RWPE2 (cell line): ENCODE measurements at places on chromosomes 3 and 15.

GRCh38 chr3:154799800-154800199 lies 280.3 kb upstream of the MME start:
- peak overlapping the region; percentile 22 for H3K27ac ChIP-seq
- no peak overlapping the region for H3K4me3 ChIP-seq
- no peak for DNase-seq
- H3K4me1 ChIP-seq = peaks cover 18% of the 10 kb centered on the region
- no peaks in the 10 kb centered on the region for H3K36me3 ChIP-seq

DNA sequence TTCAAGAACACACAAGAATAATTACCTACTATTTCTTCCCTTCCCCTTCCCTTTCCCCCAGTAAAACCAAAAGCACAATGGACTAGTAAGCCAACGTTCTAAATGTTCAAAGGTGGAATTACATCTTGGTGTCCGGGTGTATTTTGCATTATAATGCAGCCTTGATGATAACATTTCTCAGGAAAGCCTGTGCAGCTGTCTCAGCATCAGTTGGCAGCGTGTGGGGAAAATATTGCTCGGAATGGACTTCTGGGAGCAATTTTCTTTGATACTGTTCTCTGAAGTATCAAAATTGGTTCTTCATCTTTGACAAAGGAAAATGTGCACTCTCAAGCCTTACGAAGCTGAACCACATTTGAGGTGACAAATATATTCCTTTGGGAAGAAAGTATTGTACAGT lies 198.9 kb downstream of the AGBL1 start:
- peaks cover 3% of the 10 kb centered on the region for H3K4me1 ChIP-seq
- no peak for DNase-seq
- H3K27me3 ChIP-seq = no peaks in the 10 kb centered on the region
- no peak overlapping the region for H3K4me3 ChIP-seq
- no peak overlapping the region for H3K27ac ChIP-seq
- no peaks in the 10 kb centered on the region for H3K36me3 ChIP-seq

DNA sequence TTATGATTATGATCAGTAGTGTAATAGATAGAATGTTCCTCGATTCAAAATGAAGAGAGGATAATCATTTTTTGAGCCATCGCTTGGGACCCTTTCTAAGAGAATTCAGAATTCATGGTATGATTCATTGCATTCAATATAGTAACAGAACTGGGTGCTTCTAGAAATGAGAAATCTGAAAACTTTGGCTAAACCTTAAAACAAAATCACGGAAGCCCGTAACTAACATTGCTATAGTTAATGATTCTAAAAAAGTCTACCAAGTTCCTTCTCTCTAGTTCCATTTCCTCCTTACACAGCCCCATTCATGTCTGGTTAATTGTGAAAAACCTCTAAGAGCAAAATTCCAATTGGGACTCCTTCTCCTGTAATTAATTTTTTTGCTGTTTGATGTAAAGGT lies 217.1 kb downstream of the GBE1 start:
- no peaks in the 10 kb centered on the region for H3K36me3 ChIP-seq
- no peaks in the 10 kb centered on the region for H3K4me1 ChIP-seq
- H3K27me3 ChIP-seq = no peaks in the 10 kb centered on the region
- DNase-seq = no peak
- H3K27ac ChIP-seq = no peak overlapping the region
- no peak overlapping the region for H3K4me3 ChIP-seq

DNA sequence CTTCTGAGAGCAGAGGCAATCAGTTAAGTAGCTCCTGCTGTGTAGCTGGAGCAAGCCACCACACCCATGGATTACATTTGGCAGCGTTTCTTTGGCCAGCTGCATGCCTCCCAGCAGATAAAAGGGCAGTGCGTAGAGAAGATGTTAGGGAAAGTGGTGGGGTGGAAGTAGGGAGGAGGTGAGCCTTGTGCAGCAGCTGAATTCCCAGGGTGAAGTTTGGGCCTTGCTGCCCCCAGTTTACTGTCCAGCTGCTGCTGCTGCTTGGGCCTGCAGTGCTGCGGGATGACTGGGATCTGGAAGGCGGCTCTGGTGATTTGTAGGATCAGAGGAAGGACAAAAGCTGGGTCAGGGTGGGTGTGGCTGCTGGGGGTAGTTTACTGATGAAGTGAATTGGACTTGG lies 318.7 kb upstream of the C2CD4B start:
- no peak overlapping the region for H3K4me3 ChIP-seq
- no peaks in the 10 kb centered on the region for H3K4me1 ChIP-seq
- H3K27me3 ChIP-seq = no peaks in the 10 kb centered on the region

DNA sequence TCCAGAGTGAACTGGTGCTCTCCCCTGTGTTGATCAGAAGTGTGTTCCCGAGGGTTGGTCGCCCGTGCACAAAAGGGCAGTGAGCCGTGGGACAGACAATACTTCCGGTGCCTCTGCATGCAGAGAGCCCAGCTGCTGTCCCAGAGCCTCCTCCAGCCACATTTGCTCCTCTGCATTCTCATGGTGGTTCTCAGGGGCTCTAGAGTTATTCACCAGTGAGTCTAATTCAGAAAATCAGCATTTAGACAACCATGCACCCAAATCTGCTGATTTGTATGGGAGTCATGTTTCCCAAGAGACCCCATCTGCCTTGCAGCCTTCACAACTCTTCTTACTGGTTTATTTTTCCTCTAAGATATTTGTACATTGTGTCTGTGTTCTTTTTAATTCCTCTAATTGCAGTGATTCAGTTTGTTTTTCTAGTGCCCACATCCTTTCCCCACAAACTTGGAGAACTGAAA lies 107.0 kb upstream of the SPRED1 start:
- H3K4me3 ChIP-seq = no peak overlapping the region
- no peaks in the 10 kb centered on the region for H3K36me3 ChIP-seq
- no peak overlapping the region for H3K27ac ChIP-seq
- no peak for DNase-seq
- H3K27me3 ChIP-seq = no peaks in the 10 kb centered on the region
- peaks cover 3% of the 10 kb centered on the region for H3K4me1 ChIP-seq

DNA sequence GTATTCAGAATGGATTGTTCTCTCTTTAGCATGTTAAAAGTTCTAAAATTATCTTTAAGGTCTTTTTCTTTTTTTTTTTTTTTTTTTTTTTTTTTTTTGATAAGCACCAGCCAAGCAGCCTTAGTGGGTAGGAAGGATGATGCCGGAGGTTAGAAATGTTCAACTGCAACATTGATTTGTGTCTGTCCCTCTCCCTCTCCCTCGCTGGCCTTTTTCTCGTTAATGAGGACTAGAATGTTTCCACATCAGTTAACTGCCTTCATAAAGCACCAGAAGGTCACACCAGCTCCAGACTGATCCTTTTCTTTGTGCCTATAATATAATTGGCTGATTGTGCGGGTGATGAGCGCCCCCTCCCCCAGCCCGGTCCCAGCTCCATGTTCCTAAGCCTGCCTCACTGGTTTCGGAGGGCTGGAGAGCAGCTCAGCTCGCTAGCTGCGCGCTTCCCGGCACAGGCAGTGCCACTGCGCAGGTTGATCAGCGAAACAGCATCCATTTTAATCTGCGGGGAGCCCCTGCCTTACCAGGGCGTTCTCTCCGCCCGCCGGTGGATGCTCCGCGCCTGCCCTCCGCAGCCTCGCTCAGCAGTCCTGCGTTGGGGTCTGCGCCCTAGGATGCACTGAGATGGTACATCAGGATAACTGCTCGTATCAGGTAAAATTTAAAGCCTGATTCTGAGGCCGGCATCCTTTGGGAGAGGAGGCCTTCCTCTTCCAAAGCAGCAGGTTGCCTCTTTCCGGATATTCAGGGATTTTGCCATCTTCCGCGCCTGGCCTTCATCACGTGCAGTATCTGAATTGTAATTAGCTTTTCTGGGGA lies 148.9 kb upstream of the IL12A start:
- H3K27me3 ChIP-seq = no peaks in the 10 kb centered on the region
- H3K36me3 ChIP-seq = no peaks in the 10 kb centered on the region
- H3K4me1 ChIP-seq = peaks cover 61% of the 10 kb centered on the region
- peak within 1 kb of the TSS; percentile 60 for H3K27ac ChIP-seq
- DNase-seq = no peak
- peak within 1 kb of the TSS; percentile 6 for H3K4me3 ChIP-seq

GRCh38 chr3:113695431-113695785 lies 1.0 kb downstream of the USF3 start:
- peak overlapping the region; percentile 86 for H3K4me3 ChIP-seq
- peaks cover 12% of the 10 kb centered on the region for H3K4me1 ChIP-seq
- H3K27ac ChIP-seq = peak overlapping the region; percentile 63
- no peak for DNase-seq

- peaks cover 70% of the 10 kb centered on the region for H3K36me3 ChIP-seq
- DNase-seq = peak; percentile 2
- no peak overlapping the region for H3K27ac ChIP-seq
- no peaks in the 10 kb centered on the region for H3K27me3 ChIP-seq
- no peaks in the 10 kb centered on the region for H3K4me1 ChIP-seq
These were observed 60.7 kb upstream of the FURIN start for GRCh38 chr15:90807786-90808086.

- H3K4me3 ChIP-seq = no peak overlapping the region
- H3K36me3 ChIP-seq = no peaks in the 10 kb centered on the region
- no peaks in the 10 kb centered on the region for H3K4me1 ChIP-seq
- no peak for DNase-seq
These were observed 352.7 kb downstream of the SLC9A9 start for GRCh38 chr3:143495527-143495926.

GRCh38 chr3:32381922-32382321 lies 9.7 kb upstream of the CMTM7 start:
- H3K27me3 ChIP-seq = no peaks in the 10 kb centered on the region
- DNase-seq = no peak
- H3K4me1 ChIP-seq = no peaks in the 10 kb centered on the region
- H3K36me3 ChIP-seq = no peaks in the 10 kb centered on the region
- H3K4me3 ChIP-seq = no peak overlapping the region
- H3K27ac ChIP-seq = no peak overlapping the region

DNA sequence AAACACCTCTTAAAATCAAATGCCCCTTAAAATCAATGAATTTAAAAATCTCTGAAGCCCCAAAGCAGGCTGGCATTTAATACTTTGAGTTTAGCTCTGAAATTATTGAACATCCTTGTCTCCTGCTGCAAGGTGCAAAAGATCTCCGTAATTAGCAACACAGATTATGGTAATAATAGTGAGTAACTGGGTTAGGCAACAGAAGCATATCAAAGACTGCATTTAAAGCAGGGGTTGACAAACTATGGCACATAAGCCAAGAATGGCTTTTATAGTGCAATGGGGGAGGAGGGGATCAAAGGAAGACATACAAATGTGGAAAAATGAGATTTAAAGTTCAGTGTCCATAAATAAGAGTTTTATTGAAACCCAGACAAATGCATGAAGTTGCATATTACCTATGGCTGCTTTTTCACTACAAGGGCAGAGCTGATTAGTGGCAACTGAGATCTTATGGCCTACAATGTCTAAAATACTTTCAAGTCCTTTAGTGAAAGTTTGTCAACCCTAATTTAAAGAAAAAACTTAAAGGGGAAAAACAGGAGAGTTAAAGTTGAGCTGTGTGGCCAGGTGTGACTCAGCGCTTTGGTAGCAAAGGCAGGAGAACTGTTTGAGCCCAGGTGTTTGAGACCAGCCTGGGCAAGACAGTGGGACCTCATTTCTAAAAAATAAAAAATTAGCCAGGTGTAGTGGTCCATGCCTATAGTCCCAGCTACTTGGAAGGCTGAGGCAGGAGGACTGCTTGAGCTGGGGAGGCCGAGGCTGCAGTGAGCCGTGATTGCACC lies 157.6 kb downstream of the TBL1XR1 start:
- H3K27ac ChIP-seq = peak overlapping the region; percentile 17
- no peak for DNase-seq
- no peaks in the 10 kb centered on the region for H3K27me3 ChIP-seq
- peaks cover 76% of the 10 kb centered on the region for H3K36me3 ChIP-seq
- H3K4me1 ChIP-seq = peaks cover 14% of the 10 kb centered on the region

GRCh38 chr3:189978753-189979152 lies 141.9 kb downstream of the P3H2 start:
- no peaks in the 10 kb centered on the region for H3K36me3 ChIP-seq
- DNase-seq = no peak
- H3K4me1 ChIP-seq = peaks cover 14% of the 10 kb centered on the region
- H3K27ac ChIP-seq = no peak overlapping the region
- no peaks in the 10 kb centered on the region for H3K27me3 ChIP-seq

- no peak overlapping the region for H3K4me3 ChIP-seq
- peak overlapping the region; percentile 79 for H3K27ac ChIP-seq
- H3K27me3 ChIP-seq = no peaks in the 10 kb centered on the region
- H3K4me1 ChIP-seq = peaks cover 13% of the 10 kb centered on the region
- peaks cover 22% of the 10 kb centered on the region for H3K36me3 ChIP-seq
These were observed 54.5 kb upstream of the ACKR4 start for GRCh38 chr3:132542577-132542976.

DNA sequence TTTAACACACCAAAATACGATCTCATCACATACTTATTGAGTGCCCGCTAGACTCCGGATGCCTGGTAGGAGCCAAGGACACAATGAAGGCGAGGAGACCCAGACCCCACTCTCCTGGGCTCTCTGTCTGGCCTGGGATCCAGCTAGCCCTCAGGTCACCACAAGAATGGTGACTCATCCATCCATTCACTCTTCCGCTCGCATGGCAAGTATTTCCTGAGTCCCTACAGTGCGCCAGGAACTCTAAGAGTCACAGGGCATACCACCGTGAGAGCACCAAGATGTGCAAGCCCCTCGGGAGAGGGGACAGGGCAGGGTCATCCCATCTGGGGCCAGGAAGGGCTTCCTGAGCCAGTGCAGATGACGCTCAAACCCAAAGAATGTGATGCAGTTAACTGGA lies 101.6 kb upstream of the PRR20G start:
- DNase-seq = no peak
- no peak overlapping the region for H3K4me3 ChIP-seq
- H3K27me3 ChIP-seq = no peaks in the 10 kb centered on the region

DNA sequence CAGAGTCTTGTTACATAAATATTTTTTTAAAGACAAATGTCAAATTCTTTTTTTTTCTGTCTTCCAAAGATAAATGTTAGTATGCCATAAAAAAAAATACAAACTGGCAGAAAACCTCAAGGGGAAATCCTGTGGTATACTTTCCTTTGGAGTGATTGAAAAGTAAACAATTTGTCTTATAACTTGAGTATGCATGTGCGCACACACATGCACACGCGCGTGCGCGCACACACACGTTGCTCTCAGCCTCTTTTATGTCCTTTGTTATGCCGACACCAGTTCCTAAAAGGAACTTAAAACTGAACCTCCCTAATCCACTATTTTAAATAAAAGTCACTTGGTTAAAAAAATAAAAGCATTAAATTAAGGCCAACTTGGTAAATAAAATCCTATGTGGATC lies 58.1 kb downstream of the TGFBR2 start:
- no peaks in the 10 kb centered on the region for H3K27me3 ChIP-seq
- peaks cover 40% of the 10 kb centered on the region for H3K4me1 ChIP-seq
- peak overlapping the region; percentile 100 for H3K27ac ChIP-seq
- peaks cover 92% of the 10 kb centered on the region for H3K36me3 ChIP-seq
